Activated CD4-positive, CD25-positive, alpha-beta regulatory T cell (primary cell): ENCODE measurements at places on chromosomes 7 and 10.

DNA sequence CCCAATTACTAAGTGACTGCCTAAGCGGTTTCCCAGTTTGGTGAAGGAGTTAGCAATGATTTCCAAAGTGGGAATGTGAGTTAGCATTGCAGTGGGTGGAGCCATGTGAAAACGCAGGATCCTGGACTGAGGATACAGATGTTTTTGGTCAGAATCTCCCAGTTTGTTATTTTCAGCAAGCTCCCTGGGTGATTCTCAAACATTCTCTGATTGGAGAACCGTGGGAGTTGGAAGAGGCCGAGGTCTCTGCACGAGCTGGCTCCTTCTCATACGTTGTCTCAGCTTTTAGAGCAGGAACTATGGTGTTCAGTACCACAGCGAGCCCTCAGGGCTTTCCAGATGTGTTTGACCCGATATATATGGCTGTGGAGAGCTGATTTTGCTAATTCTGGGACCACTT lies 396.5 kb upstream of the NPVF start:
- DNase-seq: no peak

DNA sequence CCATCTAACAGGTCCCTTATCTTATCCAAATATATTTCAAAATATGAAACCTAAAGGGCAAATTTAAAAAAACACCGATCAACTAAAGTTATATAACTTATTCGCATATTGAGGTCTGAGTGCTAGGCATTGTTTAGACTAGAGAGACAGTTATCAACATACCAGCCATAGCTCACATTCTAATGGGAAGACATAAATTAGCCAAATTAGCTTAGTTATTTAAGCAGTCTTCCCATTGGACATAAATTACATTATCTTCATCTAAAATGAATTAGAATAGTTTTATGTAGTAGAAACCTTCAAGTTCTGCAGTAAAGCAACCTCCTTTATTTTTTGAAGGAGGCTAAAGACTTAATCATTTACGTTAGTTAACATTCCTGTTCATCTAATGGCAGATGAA lies 17.4 kb downstream of the KIF5B start:
- DNase-seq: no peak

- no peak for DNase-seq
Measured at GRCh38 chr10:82961864-82962263, 1086.9 kb downstream of the NRG3 start.

- no peak for DNase-seq
Measured at GRCh38 chr7:22200238-22200637, 156.7 kb downstream of the RAPGEF5 start.

DNA sequence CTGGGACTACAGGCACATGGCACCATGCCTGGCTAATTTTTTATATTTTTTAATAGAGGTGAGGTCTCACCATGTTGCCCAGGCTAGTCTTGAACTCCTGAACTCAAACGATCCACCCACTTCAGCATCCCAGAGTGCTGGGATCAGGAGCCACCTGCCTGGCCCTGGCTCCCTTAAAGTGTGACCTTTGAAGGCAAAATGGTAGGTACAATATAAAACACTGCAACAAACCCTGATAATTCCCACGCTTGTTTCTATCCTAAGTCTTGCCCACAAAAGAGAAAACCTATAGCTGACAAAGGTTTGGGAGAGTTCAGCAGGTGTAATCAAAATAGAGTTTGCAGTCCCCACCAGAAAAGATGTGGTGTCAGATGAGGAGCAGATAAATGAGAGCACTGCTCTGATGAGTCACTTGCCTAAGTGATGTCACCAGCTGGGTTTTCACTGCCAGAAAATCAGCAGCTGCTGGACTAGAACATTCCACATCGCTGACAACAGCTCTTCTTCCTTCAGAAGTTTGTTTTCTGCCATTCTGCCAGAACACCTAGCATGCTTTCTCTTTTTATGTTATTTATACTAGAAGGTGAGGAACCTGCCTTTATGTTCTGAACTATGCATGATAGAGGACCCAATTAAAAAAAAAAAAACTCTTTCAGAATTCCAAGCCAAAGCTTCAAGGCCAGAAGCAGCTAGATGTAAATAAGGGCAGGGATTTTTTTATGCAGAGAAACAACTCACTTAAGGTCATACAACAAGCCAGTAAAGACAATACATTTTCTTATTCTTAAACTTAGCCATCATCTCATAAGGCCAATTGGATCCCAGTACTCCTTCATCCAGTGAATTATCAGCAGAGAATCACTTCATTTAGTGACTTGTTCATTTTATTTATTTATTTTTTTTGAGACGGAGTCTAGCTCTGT lies 18.0 kb downstream of the PURB start:
- no peak for DNase-seq

DNA sequence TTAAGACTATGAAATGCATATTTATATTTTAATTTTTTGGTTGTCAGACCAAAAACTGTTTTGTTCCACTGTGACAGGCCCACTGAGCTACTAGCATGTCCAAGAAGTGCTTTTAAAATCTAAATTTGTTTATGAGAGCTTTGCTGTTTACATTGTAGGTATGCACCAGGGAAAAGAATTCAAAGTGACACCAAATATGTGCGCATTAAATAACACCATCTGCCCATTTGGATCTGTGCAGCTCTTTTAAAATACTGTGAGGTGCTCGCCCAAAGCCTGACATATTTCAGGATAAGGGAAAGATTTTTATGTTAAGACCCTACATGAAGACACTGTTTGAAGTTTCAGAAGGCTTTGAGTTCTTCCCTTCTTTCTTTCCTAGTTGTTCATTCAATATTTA lies 162.9 kb downstream of the ST7 start:
- no peak for DNase-seq

GRCh38 chr7:66206119-66206933 lies 1.2 kb downstream of the TPST1 start:
- no peak for DNase-seq

DNA sequence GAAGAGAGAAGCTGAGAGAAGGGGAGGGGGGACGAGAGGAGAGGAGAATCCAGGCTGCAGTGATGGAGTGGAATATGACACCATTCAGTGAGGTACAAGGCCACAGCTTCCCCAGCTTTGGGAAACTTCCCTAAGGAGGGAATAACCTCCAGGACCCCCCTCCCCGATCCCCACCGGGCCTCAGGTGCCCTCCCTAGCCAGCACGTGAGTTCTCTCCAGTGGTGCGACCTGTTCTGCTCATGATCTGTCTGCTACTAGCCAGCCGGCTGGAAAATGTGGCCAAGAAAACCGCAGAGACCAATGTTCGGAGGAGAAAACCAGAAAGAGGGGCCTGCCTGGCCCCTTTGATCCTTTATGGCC lies 39.9 kb upstream of the AGK start:
- DNase-seq: no peak

GRCh38 chr10:97914837-97915211 lies 65.2 kb downstream of the GOLGA7B start:
- DNase-seq: peak; percentile 68

DNA sequence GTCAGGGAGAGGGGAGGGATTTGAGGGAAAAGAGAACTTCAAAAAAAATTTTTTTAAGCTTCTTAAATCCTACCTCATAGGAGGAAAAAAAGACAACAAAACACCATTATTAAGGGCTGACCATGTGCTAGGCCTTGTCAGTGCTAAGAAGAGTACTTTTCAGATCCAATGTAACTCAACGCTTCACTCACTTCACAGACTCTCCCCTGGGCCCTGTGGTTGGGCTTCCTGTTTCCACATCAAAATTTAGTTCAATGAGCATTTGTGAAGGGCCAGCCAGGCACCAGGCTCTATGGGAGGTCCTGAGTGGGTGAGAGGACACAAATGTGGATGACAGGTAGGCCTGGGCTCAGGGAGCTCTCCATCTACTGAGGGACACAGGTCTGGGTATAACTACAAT lies 249.8 kb downstream of the PTEN start:
- no peak for DNase-seq

GRCh38 chr7:17910377-17910776 lies 29.9 kb downstream of the SNX13 start:
- DNase-seq: no peak
